ENCODE measurements at places on chromosomes 7 and 10.

- DNase-seq: no peak
These were observed 73.4 kb downstream of the PAPSS2 start for GRCh38 chr10:87733081-87733480.

GRCh38 chr10:70334526-70335245 is 47.7 kb downstream of the LRRC20 start:
- DNase-seq: no peak

DNA sequence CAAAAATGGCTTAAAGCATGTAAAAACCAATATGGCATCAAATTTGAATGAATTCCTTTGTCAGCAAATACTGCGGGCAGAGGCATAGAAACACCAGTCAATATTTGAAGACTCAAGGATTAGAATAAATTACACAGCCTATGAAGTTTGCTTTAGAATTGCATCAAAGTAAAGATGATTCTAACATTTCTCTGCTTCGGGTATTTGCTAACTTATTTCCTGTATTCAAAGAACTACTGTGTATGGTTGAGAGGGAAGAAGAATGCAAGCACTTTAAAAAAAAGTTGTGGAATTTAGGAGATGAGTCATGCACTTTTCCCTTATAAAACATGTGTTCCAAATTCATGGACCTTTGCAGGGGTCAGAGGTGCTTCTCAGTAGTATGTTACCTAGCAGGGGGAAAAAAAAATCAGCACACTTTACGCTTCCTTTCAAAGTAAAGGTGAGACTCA is 90.1 kb downstream of the PIP4K2A start:
- DNase-seq: no peak

- DNase-seq: no peak
These were observed 36.0 kb downstream of the COL17A1 start for GRCh38 chr10:104049504-104050250.

DNA sequence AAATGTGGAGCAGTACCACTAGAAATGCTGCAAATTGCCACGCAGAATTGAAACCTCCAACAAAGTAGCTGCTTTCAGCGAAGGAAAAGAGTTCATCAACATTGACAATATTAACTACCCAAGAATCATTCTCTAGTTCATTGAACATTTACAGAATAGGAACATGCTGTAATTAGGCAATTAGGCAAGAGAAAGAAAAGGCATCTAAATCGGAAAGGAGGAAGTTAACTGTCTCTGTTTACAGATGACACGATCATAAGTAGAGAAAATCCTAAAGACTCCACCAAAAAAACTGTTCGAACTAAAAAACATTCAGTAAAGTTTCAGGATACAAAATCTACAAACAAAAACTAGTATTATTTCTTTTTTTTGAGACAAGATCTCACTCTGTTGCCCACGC is 8.9 kb upstream of the PKD1L1 start:
- no peak for DNase-seq

GRCh38 chr7:25732766-25733217 is 419.2 kb upstream of the NFE2L3 start:
- no peak for DNase-seq

DNA sequence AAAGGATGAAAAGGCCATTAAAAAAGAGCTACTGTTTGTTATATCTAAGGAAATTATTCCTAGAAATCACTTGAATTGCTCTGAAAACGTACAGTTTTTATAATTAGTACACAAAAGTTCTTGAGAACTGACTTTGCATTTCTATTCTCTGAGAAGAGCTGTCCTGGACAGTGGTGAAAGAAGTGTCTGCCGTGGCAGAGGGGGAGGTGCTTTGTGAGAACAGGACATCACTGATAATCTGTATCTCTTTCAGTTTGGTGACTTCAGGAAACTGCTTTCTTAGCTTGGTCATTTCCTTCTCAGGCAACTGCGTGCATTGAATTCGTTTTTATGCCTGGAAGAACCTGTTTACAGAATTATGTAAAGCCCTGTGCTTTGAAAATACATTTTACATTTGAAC is 52.1 kb downstream of the POLL start:
- DNase-seq: no peak

GRCh38 chr10:25999295-25999981 is 65.4 kb downstream of the MYO3A start:
- DNase-seq: no peak

DNA sequence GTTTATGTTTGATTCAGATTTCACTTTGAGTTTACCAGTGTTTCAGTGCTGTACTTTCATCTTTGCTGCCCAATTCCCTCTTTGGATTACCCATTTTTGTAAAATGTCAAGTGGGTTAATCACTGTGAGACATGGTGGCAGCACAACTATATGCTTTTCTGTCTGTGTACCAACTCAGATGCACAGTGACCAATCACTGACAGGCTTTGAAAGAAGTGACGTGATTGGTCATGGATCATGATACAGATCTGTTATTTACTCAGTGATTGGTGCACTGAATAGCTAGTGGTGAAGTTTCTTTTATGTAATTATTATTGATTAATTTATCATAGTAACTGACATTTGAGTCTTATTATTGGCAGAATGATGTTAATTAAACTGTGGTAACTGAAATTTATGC is 126.9 kb downstream of the SDK1 start:
- peak; percentile 0 for DNase-seq

- DNase-seq: no peak
These were observed 2.1 kb downstream of the DRGX start for GRCh38 chr10:49393757-49394156.

DNA sequence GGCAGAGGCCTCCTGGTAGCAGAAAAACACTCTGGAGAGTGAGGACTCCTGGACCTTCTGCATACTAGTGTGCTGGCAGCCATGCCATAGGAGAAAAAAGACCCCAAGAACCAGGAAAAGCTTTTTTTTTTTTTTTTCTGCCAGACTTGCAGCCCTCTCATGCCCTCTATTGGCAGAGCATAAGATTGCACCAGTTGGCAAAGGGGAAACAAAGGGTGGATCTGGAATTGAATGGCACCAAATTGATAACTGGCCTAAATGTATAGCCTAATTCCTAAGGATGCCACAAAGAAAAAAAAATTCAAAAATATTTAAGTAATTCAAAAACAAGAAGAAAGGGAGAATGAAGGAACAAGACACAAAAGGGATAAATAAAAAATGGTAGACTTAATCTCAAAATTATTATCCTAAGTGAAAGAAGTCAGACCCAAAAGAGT is 112.5 kb upstream of the GHITM start:
- DNase-seq: no peak

DNA sequence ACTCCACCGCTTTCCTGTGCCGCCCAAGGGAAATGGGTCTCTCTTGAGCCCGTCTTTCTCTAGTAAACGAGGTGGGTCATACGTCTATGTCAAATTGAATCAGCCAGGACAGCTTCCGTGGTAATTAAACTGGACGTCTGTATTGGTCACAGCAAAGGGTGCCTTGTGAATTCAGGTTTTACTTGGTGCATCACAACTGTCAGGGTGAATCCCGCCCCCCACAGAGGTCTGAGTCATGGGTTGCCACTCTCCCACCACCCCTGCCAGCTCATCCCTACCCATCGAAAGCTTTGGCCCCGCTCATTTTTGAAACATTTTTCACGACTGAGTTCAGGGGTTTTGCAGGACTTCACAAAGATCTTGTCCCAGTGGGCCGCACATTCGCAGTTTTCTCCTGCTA is 8.0 kb upstream of the SP8 start:
- DNase-seq: no peak

- DNase-seq: no peak
These were observed 291.7 kb downstream of the ARL4A start for GRCh38 chr7:12979181-12979580.

- DNase-seq: no peak
These were observed 101.5 kb downstream of the JCAD start for GRCh38 chr10:29957907-29958331.

DNA sequence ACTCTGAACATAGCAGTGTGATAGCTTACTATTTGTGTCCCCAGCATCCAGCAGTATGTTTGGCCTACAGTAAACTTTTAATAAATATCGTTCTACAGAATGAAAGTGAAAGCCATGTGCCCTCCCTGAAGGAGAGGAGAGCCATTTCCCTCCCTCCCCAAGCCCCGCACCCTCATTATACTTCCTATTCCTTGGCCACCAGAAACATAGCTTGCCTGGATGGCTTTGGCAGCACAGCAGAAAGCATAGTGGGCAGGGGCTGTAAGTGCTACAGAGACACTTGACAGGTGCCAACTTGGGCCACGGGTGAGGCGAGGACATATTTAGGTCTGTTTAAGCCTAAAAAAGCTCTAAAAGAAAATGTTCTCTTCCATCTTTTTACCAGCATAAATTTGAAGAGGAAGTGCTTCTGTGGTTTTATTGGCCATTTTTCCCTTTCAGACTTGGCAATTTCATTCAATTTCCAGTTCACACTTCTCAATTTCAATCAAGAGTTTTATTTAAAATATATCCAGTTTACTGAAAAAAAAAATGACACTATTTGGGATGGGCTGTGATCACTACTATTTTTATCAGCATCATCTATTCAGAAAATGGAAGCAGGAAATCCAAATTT is 12.7 kb downstream of the HHEX start:
- no peak for DNase-seq

DNA sequence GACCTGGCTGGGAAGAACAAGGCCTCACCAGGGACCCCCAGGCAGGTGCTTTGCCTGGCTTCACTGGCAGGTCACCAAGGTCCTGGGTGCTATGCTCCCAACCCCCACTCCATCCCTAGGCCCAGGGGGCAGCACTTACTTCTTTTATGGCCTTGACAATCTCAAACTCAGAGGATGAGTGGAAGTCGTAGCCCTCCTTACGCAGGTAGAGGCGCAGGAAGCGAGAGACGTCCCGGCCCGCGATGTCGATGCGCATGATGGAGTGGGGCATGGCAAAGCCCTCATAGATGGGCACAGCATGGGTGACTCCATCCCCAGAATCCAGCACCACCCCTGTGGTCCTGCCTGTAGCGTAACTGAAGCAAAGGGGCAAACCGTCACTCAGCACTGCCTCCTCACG is 18.5 kb downstream of the ACTR1A start:
- no peak for DNase-seq

DNA sequence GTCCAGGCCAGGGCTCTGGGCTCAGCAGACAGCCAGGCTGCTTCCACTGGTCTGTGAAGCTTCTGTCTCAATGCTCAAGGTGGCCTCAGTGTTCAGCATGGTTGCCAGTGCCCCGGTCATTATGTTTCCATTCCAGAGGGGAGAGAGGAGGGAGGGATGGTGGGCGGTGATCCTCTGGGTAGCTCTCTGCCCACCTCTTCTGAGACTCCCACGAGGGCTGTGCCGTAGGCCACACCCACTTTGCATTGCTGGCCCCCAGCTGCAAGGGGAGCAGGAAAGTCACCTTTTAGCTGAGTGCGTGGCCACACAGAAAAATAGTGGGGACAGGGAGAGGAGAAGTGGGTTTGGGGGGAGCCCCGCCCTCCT is 42.5 kb downstream of the FOXK1 start:
- DNase-seq: no peak

GRCh38 chr10:124534231-124534798 is 72.7 kb downstream of the LHPP start:
- no peak for DNase-seq

DNA sequence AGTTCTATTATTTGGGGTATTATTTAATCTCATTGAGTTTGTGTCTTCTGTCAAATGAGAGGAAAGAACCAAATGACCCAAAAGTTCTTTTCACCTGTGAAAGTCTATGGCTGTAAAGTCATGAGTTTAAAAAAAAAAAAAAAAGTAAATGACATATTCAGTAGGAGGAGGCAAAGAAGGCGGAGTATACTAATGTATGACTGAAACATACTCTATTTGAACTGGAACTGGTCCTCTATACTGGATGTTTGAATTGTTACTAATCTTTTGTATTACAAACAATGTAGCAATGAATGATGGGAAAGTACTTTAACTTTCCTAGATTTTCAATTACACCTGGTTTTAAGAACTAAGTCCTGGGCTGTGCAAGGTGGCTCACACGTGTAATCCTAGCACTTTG is 24.9 kb upstream of the GSAP start:
- no peak for DNase-seq

DNA sequence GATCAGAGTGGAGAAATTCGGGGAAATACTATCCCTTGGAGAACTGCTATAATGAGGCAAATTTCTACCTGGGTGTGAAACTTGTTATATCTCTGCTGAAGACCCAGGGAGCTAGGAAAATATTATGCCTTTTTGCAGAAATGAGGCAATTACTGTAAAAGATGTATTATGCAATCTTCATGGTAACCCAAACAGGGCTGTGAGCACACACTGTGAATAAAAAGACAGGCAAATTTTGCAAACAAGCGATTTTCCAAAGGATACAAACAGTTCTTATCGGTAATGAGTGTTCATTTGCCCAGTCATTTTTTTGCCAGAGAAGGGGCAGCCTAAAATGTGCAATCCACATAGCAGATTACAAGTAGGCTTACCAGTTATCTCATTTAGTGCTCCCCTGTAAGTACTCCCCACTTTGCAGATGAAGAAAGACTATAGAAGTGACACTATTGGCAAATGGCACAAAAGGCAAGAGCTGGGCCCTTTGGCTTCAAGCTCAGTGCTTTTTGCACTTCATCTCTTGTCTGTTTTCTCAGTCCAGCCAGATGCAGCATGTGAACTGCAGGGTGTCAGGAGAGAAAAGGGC is 205.8 kb downstream of the HECW1 start:
- no peak for DNase-seq

GRCh38 chr10:88389456-88389855 is 193.7 kb downstream of the RNLS start:
- peak; percentile 47 for DNase-seq

GRCh38 chr10:58715061-58715460 is 202.4 kb downstream of the BICC1 start:
- no peak for DNase-seq

GRCh38 chr10:124243702-124244121 is 150.3 kb upstream of the CHST15 start:
- DNase-seq: no peak

DNA sequence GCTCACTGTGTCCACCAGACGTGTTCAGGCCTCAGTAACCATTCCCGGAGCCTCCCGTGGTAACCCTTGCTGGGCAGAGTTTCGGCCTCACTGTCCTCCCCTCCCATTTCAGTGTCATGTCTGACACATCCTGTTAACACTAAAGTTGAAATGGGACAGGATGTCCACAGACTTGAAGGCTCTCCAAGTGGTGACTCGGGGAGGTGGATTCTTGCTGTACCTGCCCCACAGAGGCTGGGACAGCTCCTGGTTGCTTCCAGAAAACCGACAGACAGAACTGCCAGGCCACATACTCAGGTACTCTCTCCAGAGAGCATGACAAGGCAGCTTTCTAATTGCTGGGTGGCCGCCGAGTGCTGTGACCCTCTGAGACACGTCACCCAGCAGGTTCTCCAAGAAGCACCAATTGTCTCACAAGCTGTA is 17.9 kb upstream of the CYTH3 start:
- DNase-seq: no peak

DNA sequence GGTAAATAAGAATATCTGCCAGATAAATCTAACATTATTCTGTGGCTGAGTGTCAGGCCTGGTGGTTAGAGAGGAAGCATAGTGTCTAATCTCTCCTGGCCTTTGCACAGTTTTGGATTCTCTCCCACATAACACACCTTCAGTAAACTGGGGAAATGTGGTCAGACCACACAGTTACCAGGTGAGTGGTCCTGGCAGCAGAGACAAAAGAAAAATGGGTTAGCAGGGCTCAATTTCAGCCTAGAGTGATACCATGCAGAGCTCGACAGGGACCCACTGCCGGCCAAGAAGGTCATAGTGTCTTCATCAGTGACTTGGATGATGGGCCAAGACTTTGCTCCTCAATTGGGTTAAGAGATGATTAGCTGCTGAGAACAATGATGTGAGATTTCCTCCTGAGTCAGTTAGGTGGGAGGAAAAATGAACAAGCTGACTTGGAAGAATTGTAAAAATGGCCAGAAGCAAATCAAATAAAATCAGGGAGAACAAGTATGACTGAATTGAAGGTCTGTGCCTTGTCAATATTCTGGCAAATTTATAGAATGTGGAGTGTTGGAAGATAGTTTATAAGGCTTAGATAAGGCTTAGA is 69.2 kb upstream of the EFCAB10 start:
- DNase-seq: no peak
